ENCODE measurements at places on chromosomes 16 and 17.

DNA sequence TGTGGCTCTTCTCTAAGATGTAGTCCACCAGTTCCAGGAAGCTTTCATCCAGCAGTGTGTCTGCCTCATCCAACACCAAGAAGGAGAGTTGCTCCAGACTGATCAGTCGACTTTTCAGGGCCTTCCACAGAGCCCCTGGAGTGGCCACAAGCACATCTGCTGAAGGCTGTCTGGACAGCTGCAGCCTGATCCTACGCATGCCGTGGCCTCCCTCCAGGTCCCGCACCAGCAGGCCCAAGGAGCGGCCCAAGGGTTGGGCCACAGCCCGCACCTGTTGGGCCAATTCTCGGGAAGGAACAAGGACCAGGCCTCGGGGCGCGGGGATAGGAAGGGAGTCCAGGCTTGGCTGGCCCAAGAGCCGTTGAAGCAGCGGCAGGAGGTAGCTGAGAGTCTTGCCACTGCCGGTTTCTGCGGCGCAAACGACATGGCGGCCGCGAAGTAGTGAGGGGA is 729 bp downstream of the DDX28 start:
- no peak for DNase-seq

DNA sequence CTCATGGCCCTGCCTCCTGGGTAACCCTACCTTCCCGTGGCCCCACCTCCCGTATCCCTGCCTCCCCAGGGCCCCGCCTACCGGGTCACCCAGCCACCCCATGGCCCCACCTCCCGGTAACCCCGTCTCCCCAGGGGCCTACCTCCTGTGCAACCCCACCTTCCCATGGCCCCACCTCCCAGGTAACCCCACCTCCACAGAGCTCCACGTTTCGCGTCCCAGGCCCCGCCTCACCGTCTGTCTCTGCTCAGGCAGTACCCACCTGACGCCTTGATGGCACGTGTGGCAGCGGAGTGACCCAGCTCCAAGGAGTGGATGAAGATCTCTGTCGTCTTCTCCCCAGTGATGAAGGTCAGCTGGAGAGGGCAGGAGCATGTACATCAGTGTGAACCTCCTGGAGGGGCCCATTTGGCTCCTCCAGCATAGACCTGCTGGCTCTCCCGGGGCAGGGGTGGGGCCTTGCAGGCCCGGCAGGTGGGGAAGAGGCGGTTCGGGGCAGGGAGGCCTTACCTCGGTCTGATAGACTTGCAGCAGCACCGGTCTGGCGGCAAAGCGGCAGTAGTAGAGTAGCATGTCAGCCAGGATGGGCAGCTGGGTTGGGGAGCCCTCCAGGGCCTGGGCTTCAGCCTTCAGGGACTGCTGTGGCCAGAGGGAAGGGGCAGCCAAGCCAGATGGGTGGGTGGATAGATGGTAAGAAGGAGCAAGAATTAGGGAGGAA is 18.7 kb upstream of the PIK3R6 start:
- DNase-seq: no peak

- DNase-seq: no peak
These were observed 31.2 kb downstream of the TOM1L2 start for GRCh38 chr17:17941015-17941414.

DNA sequence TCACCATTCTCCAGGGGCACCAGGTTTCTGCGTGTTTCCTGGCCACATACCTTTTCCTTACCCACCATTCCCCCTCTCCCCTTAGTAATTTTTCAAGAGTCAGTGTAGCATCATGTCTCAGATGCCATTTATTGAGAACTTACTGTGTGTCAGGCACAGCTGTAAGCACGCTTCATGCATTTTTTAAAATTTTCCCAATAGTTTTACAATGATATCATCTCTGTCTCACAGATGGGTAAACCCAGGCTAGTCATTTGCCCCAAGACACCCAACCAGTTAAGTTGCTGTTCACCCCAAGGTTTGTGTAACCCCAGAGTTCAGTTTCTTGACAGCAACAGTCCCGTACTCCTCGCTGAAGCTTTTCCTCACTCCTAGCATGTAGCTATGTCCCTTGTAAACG is 56.4 kb upstream of the IRX3 start:
- DNase-seq: no peak

DNA sequence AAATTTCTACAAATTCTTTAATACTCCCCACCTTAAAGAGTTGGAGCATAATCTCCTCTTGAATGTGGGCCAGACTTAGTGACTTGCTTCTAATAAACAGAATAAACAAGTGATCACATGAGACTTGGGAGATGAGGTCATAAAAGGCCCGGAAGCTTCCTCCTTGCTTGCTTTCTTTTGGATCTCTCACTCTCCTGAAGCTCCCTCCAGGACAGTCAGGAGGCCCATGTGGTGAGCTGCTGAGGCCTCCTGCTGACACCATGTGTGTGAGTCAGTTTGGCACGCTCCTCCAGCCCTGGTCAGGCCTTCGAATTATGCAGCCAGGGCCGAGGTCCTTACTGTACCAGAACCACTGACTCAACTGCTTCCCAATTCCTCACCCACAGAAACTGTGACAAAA is 53.2 kb downstream of the NDEL1 start:
- DNase-seq: no peak

GRCh38 chr16:65600629-65601028 is 478.8 kb upstream of the CDH11 start:
- DNase-seq: no peak

DNA sequence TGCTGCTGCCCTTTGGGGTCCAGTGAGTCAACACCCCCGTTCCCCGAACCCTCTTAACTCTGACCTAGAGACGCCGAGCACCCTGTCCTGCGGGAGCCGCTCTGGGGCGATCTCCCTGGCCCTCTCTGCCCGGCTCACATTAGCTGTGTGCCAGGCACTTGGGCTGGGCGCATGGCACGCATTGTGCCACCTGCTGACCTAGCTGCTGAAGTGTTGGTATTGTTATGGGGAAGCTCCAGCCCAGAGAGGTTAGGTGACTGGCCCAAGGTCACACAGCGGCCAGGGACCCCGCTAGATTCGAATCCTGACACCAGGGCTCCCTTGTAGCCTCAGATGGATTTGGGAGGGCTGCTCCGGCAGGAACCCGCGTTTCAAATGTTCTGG is 1.1 kb downstream of the HSD17B1 start:
- DNase-seq: no peak

DNA sequence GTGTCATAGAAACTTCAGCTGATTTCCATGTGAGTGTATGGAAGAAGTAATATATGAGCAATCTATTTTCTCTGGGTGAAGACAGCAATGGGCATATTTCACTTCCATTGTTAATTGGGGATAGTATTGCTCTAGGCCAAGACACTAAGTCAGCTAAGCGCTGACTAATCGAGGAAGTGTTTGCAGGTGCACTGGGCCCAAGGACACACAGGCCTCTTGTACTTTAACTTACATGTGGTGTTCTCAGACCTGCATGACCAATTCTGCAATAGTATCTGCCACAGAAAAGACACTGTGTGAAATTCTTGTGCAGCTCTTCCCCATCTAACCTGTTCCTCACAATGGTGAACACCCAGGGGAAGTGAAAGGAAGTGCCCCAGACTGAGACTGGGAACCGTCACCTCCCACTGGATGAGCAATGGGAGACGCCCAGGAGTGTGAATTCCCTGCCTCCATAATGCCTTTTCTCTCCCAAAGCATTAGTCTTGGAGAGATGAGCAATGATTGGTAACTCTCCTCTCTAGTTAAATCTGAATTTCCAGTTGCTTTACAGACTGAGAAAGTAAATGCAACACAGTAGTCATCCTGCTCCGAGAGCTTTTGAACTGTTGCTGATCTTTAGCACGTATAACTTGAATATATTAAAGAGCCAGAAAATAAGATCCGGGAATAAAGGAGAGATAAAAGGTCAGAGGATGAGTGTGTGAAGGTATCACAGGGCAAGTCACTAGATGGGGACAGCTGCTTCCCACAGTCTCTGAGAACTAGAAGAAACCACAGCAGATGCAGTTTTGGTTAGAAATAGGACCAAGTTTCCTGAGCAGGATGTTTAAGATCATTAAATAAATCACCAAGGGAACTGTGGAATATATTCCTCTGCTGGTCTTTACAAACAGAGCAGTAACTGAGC is 82.6 kb downstream of the CDK5R1 start:
- DNase-seq: no peak

- no peak for DNase-seq
These were observed 18.9 kb downstream of the DNAH17 start for GRCh38 chr17:78558181-78558850.

DNA sequence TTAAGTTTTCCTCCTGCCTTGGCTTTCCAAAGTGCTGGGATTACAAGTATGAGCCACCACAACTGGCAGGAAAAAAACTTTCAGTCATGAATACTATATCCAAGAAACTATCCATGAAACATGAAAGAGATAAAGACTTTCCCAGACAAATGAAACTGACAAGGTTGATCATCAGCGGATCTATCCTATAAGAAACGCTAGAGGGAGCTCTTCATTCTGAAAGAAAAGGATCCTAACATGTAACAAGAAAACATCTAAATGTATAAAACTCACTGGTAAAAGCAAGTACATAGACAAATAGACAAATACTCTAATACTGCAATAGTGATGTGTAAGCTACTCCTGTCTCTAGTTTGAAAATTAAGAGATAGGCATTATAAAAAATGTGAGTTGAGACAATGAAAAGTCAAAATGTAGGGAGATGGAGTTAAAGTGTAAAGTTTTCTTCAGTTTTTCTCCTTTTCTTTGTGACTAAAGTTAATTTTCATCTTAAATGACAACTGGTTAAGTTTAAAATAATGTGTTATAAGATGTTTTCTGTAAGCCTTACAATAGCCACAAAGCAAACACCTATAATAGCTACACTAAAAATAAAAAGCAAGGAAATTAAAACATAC is 79.6 kb upstream of the TEKT1 start:
- no peak for DNase-seq

- no peak for DNase-seq
These were observed 621 bp downstream of the KCNJ2 start for GRCh38 chr17:70169709-70170597.

- DNase-seq: no peak
These were observed 61.9 kb upstream of the CIBAR2 start for GRCh38 chr16:85173981-85174751.

DNA sequence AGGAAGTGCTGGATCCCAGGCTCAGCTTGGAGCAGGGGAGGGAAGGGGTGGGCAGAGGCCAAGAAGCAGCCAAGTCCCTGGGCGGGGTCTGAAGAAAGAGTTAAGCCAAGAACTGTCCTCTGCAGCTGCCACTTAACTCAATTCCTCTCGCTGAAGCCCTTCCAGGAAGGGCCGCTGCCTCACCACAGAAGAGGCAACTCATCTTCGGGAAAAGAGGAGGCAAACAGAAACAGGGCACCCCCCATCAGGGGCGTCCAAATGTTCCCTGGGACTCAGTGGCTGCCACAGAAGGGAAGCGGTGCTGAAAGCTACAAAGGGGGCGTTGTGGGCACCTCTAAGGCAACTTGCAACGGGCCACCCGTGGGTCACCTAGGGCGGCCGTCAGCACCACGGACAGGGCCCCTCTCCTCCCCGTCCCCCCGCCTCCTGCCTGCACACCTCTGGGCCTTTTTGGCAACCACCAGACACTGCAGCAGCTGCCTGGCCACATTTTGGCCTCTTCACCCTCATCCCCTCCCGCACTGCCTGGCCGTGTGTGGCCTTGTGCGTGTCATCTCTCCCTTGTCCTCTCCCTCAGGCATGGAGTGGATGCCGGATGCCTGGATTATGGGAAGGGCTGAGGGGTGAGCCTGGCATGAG is 2.5 kb downstream of the TLCD3B start:
- DNase-seq: no peak

GRCh38 chr16:68759062-68759461 is 22.0 kb downstream of the CDH1 start:
- DNase-seq: no peak

DNA sequence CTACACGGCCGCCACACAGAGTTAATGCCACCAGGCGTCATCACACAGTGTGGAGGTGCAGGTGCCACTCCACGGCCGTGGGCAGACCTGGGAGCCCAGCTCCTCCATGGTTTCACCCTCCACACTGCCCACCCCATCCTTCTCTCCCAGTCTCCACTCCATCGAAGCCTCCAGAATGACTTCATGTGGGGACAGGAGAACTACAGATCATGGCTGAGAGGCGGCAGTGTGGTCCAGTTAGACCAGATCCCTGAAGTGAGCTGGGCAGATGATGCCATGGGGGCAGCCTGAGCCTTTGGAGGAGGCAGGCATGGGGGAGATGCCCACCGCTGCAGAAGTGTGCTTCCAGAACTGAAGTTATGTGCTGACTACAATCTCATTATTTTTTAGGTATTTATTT is 38.0 kb upstream of the FAAP100 start:
- no peak for DNase-seq

- DNase-seq: no peak
These were observed 7.7 kb upstream of the PPL start for GRCh38 chr16:4944333-4945281.

GRCh38 chr17:32894245-32894644 is 17.3 kb upstream of the MYO1D start:
- no peak for DNase-seq

DNA sequence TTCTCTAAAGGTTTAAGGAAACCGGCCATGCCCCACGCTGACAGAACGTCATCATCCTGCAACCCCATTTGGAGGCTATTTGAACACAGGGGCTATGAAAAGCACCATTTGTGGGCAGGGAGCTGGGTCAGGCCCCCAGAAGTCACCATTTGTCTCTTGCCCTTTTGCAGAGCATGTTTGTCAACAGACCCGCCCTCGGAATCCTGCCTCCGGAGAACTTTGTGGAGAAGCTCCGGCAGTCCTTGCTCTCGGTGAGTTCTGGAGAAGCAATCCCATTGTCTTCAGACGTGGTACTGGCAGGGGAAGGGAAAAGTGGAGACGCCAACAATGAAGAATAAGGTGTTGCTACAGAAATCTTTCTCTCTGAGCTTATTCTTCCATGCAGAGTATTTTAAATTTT is 33.5 kb downstream of the TMEM186 start:
- DNase-seq: no peak

DNA sequence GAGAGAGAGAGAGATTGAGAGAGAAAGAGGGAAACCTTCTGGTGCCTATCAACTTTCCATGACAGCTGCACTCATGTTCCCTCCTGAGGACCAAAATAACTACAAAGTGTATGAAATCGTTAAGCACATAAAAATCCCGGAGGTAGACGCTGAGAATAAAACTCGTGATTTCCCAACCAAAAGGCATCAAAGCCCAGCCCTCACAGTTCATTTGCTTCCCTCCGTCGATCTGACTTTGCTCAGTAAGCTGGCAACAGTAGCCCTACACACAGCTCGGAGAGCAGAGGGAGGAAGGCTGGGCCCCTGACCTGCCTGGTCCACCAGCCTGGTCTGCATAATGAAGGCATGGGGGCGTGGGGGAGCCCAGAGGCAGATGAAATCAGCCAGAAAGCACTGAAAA is 273.9 kb upstream of the ZFHX3 start:
- no peak for DNase-seq

All from CD4-positive, alpha-beta T cell treated with Interleukin-15 for 1 hour (primary cell).